ENCODE measurements at places on chromosomes 13 and 19. TPM values are rescaled to one million over a fixed set of nuclear protein-coding genes. Genes with fewer than 3 reads are reported as not detected.

- no peaks in the 10 kb centered on the region for H3K27me3 ChIP-seq
- no peak overlapping the region for H3K27ac ChIP-seq
- H3K4me3 ChIP-seq, result no peak overlapping the region
- no peak for DNase-seq
- no peaks in the 10 kb centered on the region for H3K36me3 ChIP-seq
These were observed 545.2 kb downstream of the IRS2 start for GRCh38 chr13:109241160-109241559.

DNA sequence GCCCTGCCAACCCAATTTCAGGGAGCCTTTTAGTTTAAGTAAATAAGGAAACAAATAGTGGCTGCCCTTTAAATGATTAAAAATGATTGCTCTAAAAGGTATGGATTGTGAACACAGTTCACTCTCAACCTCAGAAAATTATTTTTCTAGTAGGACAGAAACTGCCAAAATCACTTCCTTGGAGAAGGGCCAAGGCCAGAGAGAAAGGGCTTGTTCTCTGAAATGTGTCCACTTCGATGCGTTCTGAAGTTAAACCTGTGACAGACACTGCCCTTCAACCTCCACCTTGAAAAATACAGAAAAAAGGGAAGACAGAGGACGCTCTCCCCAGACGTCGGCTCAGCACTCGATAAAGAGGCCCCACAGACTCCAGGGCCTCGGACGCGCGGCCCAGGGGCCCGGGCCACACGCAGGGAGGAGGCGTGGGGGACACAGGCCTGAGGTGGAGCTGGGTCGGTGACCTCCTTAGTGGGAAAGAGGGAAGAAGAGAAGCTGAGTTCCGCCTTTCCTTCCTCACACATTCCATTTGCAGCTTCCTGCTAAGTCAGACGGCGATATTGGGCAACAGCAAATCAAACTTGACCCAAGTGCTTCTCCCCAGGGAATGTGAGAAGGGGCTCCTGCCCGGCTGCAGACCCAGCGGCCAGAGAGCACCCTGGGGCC lies 63.6 kb downstream of the RASA3 start:
- H3K36me3 ChIP-seq, result peaks cover 6% of the 10 kb centered on the region
- peaks cover 9% of the 10 kb centered on the region for H3K4me1 ChIP-seq
- H3K4me3 ChIP-seq, result no peak overlapping the region

DNA sequence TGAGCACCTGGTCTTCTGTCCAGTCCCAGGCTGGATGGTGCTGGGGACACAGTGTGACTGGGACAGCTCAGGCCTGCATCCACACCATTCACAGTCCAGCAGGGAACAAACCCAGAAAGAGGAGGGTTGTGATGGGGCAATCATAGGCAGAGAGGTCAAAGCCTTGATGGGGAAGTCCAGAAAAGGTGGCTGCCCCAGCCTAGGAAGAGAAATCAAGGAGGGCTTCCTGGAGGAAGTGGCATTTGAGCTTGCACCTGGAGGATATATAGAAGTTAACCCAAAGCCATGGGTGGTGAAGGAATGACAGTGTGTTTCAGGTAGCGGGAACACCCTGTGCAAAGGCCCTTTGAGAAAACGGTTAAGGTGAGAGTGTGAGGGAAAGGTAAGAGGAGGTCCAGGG lies 2.6 kb upstream of the PRX start:
- H3K36me3 ChIP-seq, result no peaks in the 10 kb centered on the region
- peaks cover 18% of the 10 kb centered on the region for H3K4me1 ChIP-seq
- no peak overlapping the region for H3K4me3 ChIP-seq
- DNase-seq, result no peak
- peaks cover 6% of the 10 kb centered on the region for H3K27me3 ChIP-seq

- no peaks in the 10 kb centered on the region for H3K36me3 ChIP-seq
- H3K4me1 ChIP-seq, result no peaks in the 10 kb centered on the region
- no peak for DNase-seq
- H3K4me3 ChIP-seq, result no peak overlapping the region
These were observed 17.6 kb downstream of the WDFY2 start for GRCh38 chr13:51601601-51602565.

DNA sequence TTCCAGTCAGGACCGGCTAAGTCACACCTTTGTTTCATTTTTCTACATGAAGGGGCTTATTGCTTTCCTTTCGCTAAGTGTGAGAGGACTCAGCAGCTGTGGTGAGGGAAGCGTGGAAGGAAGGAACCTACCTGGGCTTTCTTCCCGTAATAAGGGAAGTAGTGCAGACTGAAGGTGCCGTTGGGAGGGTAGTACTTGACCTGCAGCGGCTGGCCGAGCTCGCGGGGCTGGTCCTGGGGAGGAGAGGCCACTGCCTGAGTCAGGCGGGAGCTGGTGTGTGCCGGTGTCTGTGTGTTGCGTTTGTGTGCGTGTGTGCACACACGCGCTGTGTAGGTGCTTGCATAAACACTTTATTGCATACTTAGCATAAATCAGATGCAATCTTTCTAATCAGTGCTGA lies 7.7 kb downstream of the ATP4B start:
- no peak overlapping the region for H3K4me3 ChIP-seq
- no peaks in the 10 kb centered on the region for H3K27me3 ChIP-seq
- no peak overlapping the region for H3K27ac ChIP-seq
- no peaks in the 10 kb centered on the region for H3K36me3 ChIP-seq
- DNase-seq, result peak; percentile 1
- H3K4me1 ChIP-seq, result no peaks in the 10 kb centered on the region

DNA sequence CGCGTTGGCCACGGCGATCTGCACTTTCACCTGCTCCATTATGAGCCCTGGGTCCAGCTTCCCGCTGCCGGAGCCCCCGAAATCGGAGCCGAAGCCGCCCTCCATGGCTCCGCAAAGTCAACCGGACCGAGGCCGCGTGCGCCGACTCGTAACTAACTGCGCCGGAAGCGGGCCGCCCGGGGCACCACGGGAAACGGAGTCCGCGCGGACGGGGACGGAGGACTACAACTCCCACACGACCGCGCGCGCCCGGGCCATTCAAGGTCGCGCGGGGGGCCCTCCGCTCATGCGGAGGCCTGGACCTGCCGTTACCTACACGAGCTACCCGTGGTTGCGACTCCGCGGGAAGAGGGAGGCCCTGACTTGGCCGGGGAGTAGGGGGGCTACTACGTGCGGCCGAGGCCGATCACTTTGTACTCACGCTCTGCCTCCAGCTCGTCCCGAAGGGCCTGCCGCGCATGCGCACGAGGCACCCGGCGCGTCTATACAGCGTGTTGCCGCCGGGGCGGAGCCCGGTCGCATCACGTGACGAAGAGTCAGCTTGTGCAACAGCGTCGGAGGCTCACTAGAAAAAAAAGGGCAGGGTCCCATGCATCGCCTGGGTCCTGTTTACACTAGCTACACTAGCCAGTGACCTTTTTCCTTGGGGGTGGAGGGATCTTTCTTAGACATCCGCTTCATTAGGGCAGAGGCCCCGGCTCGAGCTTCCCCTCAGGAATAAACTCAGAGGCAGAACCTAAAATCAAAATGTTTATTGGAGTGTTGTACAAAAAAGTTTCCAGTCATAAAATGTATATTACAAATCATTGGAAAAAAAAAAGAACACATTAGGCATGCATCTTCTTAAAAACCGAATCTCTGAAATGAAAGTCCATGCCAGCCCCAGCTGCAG lies at the start of gene TIMM13:
TIMM13 (minus strand) TSS at position 158 of the 892 bp plus-strand sequence; CDS start at position 105, 53 bp downstream.
- H3K4me3 ChIP-seq, result peak within 1 kb of the TSS; percentile 85
- H3K27ac ChIP-seq, result peak within 1 kb of the TSS; percentile 98

- H3K27ac ChIP-seq, result no peak overlapping the region
- H3K4me3 ChIP-seq, result no peak overlapping the region
- H3K36me3 ChIP-seq, result peaks cover 6% of the 10 kb centered on the region
- no peak for DNase-seq
- H3K4me1 ChIP-seq, result peaks cover 14% of the 10 kb centered on the region
- no peaks in the 10 kb centered on the region for H3K27me3 ChIP-seq
These were observed 12.4 kb downstream of the NOSIP start for GRCh38 chr19:49567861-49568441.

ZNF471 gene
- total RNA-seq, result 2.5 TPM

GRCh38 chr19:57664269-57665127 lies 4.2 kb upstream of the ZSCAN4 start:
- H3K4me1 ChIP-seq, result peaks cover 5% of the 10 kb centered on the region
- H3K4me3 ChIP-seq, result peak overlapping the region; percentile 59
- H3K36me3 ChIP-seq, result no peaks in the 10 kb centered on the region
- H3K27me3 ChIP-seq, result no peaks in the 10 kb centered on the region

- H3K27me3 ChIP-seq, result no peaks in the 10 kb centered on the region
- no peak overlapping the region for H3K27ac ChIP-seq
- no peaks in the 10 kb centered on the region for H3K4me1 ChIP-seq
- no peak overlapping the region for H3K4me3 ChIP-seq
These were observed 13.1 kb downstream of the MED26 start for GRCh38 chr19:16614941-16615340.

GRCh38 chr19:2050349-2050990 lies 574 bp downstream of the MKNK2 start:
- peak overlapping the region; percentile 77 for H3K4me3 ChIP-seq
- H3K36me3 ChIP-seq, result peaks cover 2% of the 10 kb centered on the region
- no peak overlapping the region for H3K27ac ChIP-seq
- DNase-seq, result no peak

DNA sequence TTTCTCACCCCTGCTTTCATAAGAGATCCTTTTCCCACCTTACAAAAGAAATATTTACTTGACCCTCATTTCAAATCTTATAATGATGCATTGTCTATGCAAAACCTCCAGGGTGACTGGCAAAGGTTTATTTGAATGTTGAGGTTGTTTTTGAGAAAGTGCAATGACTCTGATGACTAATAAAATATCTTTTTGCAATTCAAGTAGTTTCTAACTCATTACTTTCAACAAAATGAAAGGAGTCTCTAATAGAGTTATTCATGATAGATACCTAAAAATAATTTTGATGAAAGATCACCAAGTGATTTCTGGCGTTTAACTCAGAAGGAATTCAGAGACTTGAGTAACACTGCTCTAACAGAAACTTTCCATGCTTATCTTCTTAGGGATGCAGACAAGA lies 144.2 kb downstream of the FOXO1 start:
- H3K36me3 ChIP-seq, result no peaks in the 10 kb centered on the region
- H3K27ac ChIP-seq, result no peak overlapping the region
- H3K4me1 ChIP-seq, result peaks cover 18% of the 10 kb centered on the region

DNA sequence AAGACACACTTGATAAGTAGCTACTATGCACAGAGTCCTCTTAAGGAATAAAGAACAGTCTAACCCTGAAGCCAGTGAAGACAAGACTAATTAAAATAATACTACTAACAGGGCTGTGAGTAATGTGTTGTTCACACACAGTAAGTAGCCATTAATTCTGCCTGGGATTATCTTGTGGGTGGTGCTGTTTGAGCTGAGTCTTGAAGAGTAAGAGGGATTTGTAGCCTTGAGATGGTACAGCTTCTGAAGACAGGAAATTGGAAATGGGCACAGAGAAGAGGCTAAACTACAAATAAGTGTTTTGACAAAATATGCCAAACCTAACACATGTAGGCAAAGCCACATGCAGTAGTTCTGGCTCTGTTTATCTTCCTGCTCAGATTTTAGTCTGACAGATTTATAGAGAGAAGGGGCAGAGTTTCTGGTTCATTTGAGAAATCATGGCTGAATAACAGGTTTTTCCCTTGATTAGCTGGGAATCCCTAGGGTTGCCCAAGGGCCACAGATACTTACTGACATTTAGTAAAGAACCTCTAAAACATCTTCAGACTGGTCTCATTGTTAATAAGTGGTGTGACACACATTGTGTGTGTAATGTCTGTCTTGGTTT lies 38.0 kb downstream of the ITGBL1 start:
- peaks cover 2% of the 10 kb centered on the region for H3K4me1 ChIP-seq
- H3K27me3 ChIP-seq, result no peaks in the 10 kb centered on the region
- H3K4me3 ChIP-seq, result no peak overlapping the region
- no peaks in the 10 kb centered on the region for H3K36me3 ChIP-seq
- DNase-seq, result no peak

RUBCNL gene
- total RNA-seq, result 1.8 TPM

POLD1 gene
- 75.2 TPM for total RNA-seq

TRAPPC5 gene
- 18.5 TPM for total RNA-seq

ZNF816 gene
- 10.4 TPM for total RNA-seq

AP1M2 gene
- total RNA-seq, result 0.40 TPM

SLC46A3 gene
- 15.4 TPM for total RNA-seq

- no peaks in the 10 kb centered on the region for H3K36me3 ChIP-seq
- H3K4me1 ChIP-seq, result peaks cover 3% of the 10 kb centered on the region
- H3K27me3 ChIP-seq, result no peaks in the 10 kb centered on the region
- no peak overlapping the region for H3K27ac ChIP-seq
- no peak overlapping the region for H3K4me3 ChIP-seq
These were observed 772.9 kb upstream of the SLITRK6 start for GRCh38 chr13:86572115-86572514.

DNA sequence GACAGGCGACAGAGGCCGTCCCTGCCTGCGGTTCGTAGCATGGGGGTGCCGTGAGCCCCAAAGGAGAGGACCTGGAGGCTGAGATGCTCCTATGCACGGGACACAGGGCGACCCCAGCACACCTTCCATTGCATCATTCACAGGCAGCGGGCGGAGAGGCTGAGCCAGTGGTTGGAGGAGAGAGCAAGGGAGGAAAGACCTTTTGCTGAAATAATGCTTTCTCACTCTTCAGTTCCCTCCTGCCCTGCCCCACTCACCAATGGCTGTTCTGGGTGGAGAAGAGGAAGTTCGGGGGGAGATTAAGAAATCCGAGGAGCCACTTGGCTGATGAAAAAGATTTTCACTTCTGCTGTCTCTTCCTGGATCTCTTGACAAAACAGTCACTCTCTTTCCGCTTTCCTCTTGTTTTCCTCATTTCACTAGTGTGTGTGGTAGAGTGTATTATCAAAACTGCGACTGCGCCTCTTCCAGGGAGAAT lies at the start of gene NLRP12:
NLRP12 (minus strand) TSS at position 181 of the 478 bp plus-strand sequence; CDS start at position 41, 140 bp downstream.
- H3K36me3 ChIP-seq, result no peaks in the 10 kb centered on the region
- H3K4me3 ChIP-seq, result no peak within 1 kb of the TSS
- no peak for DNase-seq
- no peak within 1 kb of the TSS for H3K27ac ChIP-seq

TMEM38A gene
- 12.1 TPM for total RNA-seq

- H3K4me3 ChIP-seq, result no peak overlapping the region
- H3K4me1 ChIP-seq, result peaks cover 57% of the 10 kb centered on the region
- no peaks in the 10 kb centered on the region for H3K27me3 ChIP-seq
These were observed 239.6 kb downstream of the TSHZ3 start for GRCh38 chr19:31109636-31110035.
